ENCODE measurements at places on chromosomes 7 and 10. TPM values are rescaled to one million over a fixed set of nuclear protein-coding genes. Genes with fewer than 3 reads are reported as not detected.

GRCh38 chr7:37083311-37084096 is 359.2 kb upstream of the AOAH start:
- H3K27me3 ChIP-seq = no peaks in the 10 kb centered on the region
- DNase-seq = no peak

The CPEB3 gene
- total RNA-seq = 4.4 TPM

- H3K27me3 ChIP-seq = no peaks in the 10 kb centered on the region
- H3K4me1 ChIP-seq = peaks cover 46% of the 10 kb centered on the region
- no peak for DNase-seq
- H3K4me3 ChIP-seq = peak overlapping the region; percentile 99
These were observed 365 bp downstream of the YME1L1 start for GRCh38 chr10:27153845-27154193.

- no peak for DNase-seq
- H3K4me3 ChIP-seq = no peak overlapping the region
- H3K4me1 ChIP-seq = no peaks in the 10 kb centered on the region
- no peaks in the 10 kb centered on the region for H3K27me3 ChIP-seq
- H3K36me3 ChIP-seq = no peaks in the 10 kb centered on the region
These were observed 88.3 kb downstream of the PTPRZ1 start for GRCh38 chr7:121961089-121961867.

DNA sequence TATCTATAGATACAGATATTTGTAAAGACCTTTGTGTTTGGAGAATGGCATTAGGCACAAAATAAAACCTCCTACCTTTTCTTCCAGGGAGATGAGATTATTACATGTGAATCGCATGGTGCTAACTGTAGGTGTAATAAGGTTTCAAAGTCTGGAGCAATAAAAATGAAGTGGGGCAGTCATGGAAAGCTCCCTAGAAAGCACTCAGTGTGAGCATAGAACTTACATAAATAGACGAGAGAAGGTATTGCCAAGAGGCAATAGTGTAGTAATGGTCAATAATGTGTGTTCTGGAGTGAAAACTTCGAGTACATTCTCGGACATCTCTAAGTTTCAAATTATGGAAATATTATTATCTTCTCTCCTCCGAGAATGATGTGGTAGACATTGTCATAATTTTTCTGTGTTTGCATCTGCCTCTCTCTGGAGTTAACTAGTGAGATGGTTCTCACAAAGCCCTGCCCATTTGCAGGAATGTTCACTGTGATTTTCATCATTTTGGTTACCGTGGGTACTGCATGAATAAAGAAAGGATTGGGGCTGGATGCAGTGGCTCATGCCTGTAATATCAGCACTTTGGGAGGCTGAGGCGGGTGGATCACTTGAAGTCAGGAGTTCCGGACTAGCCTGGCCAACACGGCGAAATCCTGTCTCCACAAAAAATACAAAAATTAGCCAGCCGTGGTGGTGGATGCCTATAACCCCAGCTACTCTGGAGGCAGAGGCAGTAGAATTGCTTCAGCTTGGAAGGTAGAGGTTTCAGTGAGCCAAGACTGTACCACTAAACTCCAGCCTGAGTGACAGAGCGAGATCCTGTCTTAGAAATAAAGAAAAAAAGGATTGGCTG is 10.6 kb downstream of the VIM start:
- no peaks in the 10 kb centered on the region for H3K27me3 ChIP-seq
- H3K36me3 ChIP-seq = peaks cover 48% of the 10 kb centered on the region
- H3K4me3 ChIP-seq = no peak overlapping the region
- H3K4me1 ChIP-seq = peaks cover 19% of the 10 kb centered on the region

The ZNF511 gene
- 29.1 TPM for total RNA-seq

- no peaks in the 10 kb centered on the region for H3K36me3 ChIP-seq
- H3K27ac ChIP-seq = no peak within 1 kb of the TSS
- H3K27me3 ChIP-seq = peaks cover 45% of the 10 kb centered on the region
These were observed at the start of gene GRM8 for GRCh38 chr7:127252778-127253280. Gene GRM8 (minus strand): TSS chr7:127252941.

- H3K27ac ChIP-seq = no peak overlapping the region
- no peaks in the 10 kb centered on the region for H3K27me3 ChIP-seq
- H3K4me1 ChIP-seq = peaks cover 35% of the 10 kb centered on the region
- no peaks in the 10 kb centered on the region for H3K36me3 ChIP-seq
- DNase-seq = no peak
These were observed 17.1 kb downstream of the CCNY start for GRCh38 chr10:35353395-35353794.

GRCh38 chr7:141167381-141167964 is 93.6 kb downstream of the TMEM178B start:
- no peaks in the 10 kb centered on the region for H3K4me1 ChIP-seq
- no peaks in the 10 kb centered on the region for H3K27me3 ChIP-seq
- no peak for DNase-seq
- no peak overlapping the region for H3K4me3 ChIP-seq
- H3K27ac ChIP-seq = no peak overlapping the region
- H3K36me3 ChIP-seq = no peaks in the 10 kb centered on the region

The ELFN1 gene
- not detected for total RNA-seq

GRCh38 chr10:127182161-127182560 is 14.2 kb downstream of the INSYN2A start:
- H3K4me3 ChIP-seq = no peak overlapping the region
- no peaks in the 10 kb centered on the region for H3K27me3 ChIP-seq
- no peak overlapping the region for H3K27ac ChIP-seq
- H3K4me1 ChIP-seq = no peaks in the 10 kb centered on the region

- no peak for DNase-seq
- H3K27ac ChIP-seq = no peak overlapping the region
- no peaks in the 10 kb centered on the region for H3K27me3 ChIP-seq
- no peaks in the 10 kb centered on the region for H3K4me1 ChIP-seq
- no peaks in the 10 kb centered on the region for H3K36me3 ChIP-seq
These were observed 179.8 kb downstream of the TFEC start for GRCh38 chr7:115850774-115851173.

DNA sequence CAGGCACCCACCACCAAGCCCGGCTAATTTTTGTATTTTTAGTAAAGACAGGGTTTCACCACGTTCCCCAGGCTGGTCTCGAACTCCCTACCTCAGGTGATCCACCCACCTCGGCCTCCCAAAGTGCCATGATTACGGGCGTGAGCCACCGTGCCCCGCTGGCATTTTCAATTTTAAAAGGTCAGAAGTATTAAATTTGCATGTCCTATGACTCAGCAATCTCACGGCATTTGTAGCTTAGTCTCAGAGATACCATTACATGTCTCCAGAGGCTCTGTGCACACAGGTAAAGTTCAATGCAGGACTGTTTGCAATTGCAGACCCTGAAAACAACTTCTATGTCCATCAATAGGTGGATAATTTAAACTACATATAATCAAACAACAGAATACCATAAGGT is 99.2 kb downstream of the DLG5 start:
- no peak for DNase-seq
- H3K27me3 ChIP-seq = no peaks in the 10 kb centered on the region
- peaks cover 3% of the 10 kb centered on the region for H3K4me1 ChIP-seq
- H3K4me3 ChIP-seq = no peak overlapping the region
- H3K36me3 ChIP-seq = no peaks in the 10 kb centered on the region

The NPFFR1 gene
- total RNA-seq = not detected

The C7orf25 gene
- total RNA-seq = 2.0 TPM

The GCK gene
- not detected for total RNA-seq

- H3K27me3 ChIP-seq = no peaks in the 10 kb centered on the region
- no peaks in the 10 kb centered on the region for H3K36me3 ChIP-seq
- no peaks in the 10 kb centered on the region for H3K4me1 ChIP-seq
- DNase-seq = no peak
- no peak overlapping the region for H3K4me3 ChIP-seq
- H3K27ac ChIP-seq = no peak overlapping the region
These were observed 151.9 kb downstream of the PON1 start for GRCh38 chr7:95172420-95172819.

The SKAP2 gene
- 23.4 TPM for total RNA-seq

- H3K36me3 ChIP-seq = no peaks in the 10 kb centered on the region
- no peaks in the 10 kb centered on the region for H3K4me1 ChIP-seq
- H3K4me3 ChIP-seq = no peak overlapping the region
- no peaks in the 10 kb centered on the region for H3K27me3 ChIP-seq
- no peak overlapping the region for H3K27ac ChIP-seq
These were observed 355.3 kb upstream of the AUTS2 start for GRCh38 chr7:69243016-69243415.

The CYP3A5 gene
- not detected for total RNA-seq

DNA sequence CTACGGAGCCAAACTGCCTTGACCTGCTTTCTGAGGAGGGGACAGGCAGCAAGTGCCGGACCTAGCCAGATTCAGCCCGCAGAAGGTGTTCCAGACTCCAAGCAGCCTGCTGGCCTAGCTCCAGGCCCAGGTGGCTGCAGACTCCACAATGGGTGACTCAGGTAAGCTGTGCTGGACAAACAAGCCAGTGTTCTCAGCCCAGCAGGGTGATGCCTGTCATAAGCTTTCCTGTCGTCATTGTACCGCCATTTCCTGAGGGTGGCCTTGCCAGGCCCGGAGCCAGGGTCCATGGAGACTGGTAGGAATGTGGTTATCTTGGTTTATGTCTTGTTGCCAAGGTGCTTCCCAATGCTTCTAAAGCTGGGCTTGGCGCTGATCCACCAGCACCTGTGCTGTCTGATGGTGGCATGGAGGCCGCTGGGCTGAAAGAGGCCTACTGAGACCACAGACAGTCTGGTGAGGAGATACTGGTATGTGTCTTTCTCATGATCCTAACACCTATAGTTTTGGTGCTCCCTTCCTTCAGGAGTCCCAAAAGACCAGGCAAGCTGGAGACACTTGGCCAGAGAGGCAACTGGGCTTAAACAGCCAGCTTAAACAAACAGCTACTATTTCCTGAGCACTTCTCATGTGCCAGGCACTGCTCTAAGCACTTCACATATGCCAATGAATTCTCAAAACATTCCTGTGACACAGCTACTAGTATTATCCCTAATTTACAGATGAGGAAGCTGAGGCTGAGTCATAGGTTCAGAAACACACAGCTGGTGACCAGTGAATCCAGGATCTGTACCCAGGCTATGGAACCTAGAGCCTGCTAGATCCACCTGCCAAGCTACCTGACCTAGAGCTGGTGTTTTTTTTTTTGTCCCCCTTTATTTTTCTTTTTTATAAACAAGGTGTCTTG is 42.0 kb downstream of the ZC3HC1 start:
- no peaks in the 10 kb centered on the region for H3K36me3 ChIP-seq
- no peak overlapping the region for H3K4me3 ChIP-seq
- no peak overlapping the region for H3K27ac ChIP-seq
- DNase-seq = no peak
- no peaks in the 10 kb centered on the region for H3K4me1 ChIP-seq

- no peak for DNase-seq
- no peak overlapping the region for H3K27ac ChIP-seq
- H3K36me3 ChIP-seq = no peaks in the 10 kb centered on the region
- H3K4me1 ChIP-seq = no peaks in the 10 kb centered on the region
- H3K4me3 ChIP-seq = no peak overlapping the region
These were observed 21.7 kb upstream of the BTBD16 start for GRCh38 chr10:122249303-122249850.

- no peaks in the 10 kb centered on the region for H3K4me1 ChIP-seq
- no peak overlapping the region for H3K27ac ChIP-seq
- H3K4me3 ChIP-seq = no peak overlapping the region
- H3K36me3 ChIP-seq = no peaks in the 10 kb centered on the region
- no peak for DNase-seq
These were observed 430.5 kb upstream of the KLF6 start for GRCh38 chr10:4215485-4215884.

DNA sequence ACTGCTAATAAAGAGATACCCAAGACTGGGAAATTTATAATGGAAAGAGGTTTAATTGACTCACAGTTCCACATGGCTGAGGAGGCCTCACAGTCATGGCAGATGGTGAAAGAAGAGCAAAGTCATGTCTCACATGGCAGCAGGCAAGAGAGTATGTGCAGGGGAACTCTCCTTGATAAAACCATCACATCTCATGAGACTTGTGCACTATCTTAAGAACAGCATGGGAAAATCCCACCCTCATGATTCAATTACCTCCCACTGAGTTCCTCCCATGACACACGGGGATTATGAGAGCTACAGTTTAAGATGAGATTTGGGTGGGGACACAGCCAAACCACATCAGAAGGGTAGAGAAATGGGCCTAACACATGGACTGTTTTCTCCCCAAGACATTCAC is 156.3 kb downstream of the CCDC71L start:
- no peaks in the 10 kb centered on the region for H3K36me3 ChIP-seq
- no peaks in the 10 kb centered on the region for H3K4me1 ChIP-seq
- no peak for DNase-seq
- peaks cover 5% of the 10 kb centered on the region for H3K27me3 ChIP-seq
- no peak overlapping the region for H3K4me3 ChIP-seq

GRCh38 chr7:116616555-116617059 is 55.4 kb upstream of the MET start:
- DNase-seq = no peak
- H3K27ac ChIP-seq = no peak overlapping the region
- H3K4me1 ChIP-seq = no peaks in the 10 kb centered on the region
- H3K4me3 ChIP-seq = no peak overlapping the region
- H3K27me3 ChIP-seq = peaks cover 4% of the 10 kb centered on the region

GRCh38 chr10:21265622-21266021 is 259.9 kb downstream of the SKIDA1 start:
- no peak overlapping the region for H3K27ac ChIP-seq
- no peaks in the 10 kb centered on the region for H3K27me3 ChIP-seq
- H3K4me1 ChIP-seq = no peaks in the 10 kb centered on the region
- H3K4me3 ChIP-seq = no peak overlapping the region
- no peak for DNase-seq

The GPR22 gene
- total RNA-seq = not detected

GRCh38 chr10:85032981-85033380 is 704.6 kb downstream of the CCSER2 start:
- H3K4me3 ChIP-seq = no peak overlapping the region
- H3K36me3 ChIP-seq = no peaks in the 10 kb centered on the region
- no peak for DNase-seq
- H3K27me3 ChIP-seq = no peaks in the 10 kb centered on the region

The AMPH gene
- total RNA-seq = not detected

DNA sequence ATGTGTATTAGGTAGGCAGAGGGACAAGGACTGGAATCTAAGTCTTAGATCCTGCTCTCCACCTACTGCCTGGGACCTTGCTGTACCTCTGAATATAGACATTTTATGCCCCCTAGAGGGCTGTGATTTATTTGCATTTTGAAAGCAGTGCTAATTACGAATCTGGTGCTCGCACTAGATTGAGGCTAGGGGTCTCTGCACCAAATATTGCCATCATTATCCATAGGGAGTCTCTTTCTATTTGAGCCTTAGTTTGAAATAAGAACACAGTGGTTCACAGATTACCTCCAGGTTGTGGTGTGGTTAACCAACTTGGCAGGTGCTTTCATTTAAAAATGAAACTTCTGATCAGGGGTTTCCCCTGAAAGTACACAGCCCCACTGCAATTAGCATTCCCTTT is 41.8 kb downstream of the CNNM1 start:
- no peak overlapping the region for H3K27ac ChIP-seq
- DNase-seq = no peak
- no peak overlapping the region for H3K4me3 ChIP-seq
- no peaks in the 10 kb centered on the region for H3K4me1 ChIP-seq
- peaks cover 21% of the 10 kb centered on the region for H3K27me3 ChIP-seq

DNA sequence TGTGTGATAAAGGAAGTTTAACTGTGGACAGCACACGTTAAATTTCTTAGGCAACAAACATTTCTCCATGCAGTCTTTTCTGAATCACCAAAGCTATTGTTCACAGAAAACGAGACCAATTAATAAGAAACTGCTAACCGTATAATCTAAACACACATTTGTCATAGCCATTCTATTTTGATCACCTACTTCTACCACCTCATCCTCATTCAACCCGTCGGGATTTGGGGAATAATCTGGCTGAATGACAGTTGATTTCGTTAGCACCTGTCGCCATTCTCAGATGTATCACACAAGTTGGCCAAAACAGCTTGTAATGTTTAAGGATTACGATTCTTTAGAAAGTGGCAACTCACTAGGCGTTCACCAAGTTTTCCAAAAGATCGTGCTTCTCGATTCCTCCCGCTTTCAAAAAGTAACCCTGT is 1.2 kb downstream of the EZH2 start:
- peak overlapping the region; percentile 98 for H3K4me3 ChIP-seq
- H3K27ac ChIP-seq = peak overlapping the region; percentile 93
- DNase-seq = no peak
- no peaks in the 10 kb centered on the region for H3K36me3 ChIP-seq

Data from CD4-positive, CD25-positive, alpha-beta regulatory T cell (primary cell).